ENCODE measurements at places on chromosomes 13 and 19. TPM values are rescaled to one million over a fixed set of nuclear protein-coding genes. Genes with fewer than 3 reads are reported as not detected.
A peak's percentile ranks its signal among the peaks of the same experiment; 100 is the strongest.

The RAB3A gene
- total RNA-seq, result 2.7 TPM

The RFPL4A gene
- not detected for total RNA-seq

The PSG11 gene
- total RNA-seq, result not detected

The ACER1 gene
- total RNA-seq, result not detected

The PRODH2 gene
- total RNA-seq, result not detected

The GTF2F1 gene
- 49.4 TPM for total RNA-seq

The NUDT15 gene
- 11.6 TPM for total RNA-seq

The FCAR gene
- 6.7 TPM for total RNA-seq

The PDE4A gene
- total RNA-seq, result 35.9 TPM

- H3K27me3 ChIP-seq, result no peaks in the 10 kb centered on the region
- no peak overlapping the region for H3K27ac ChIP-seq
- DNase-seq, result no peak
- no peaks in the 10 kb centered on the region for H3K36me3 ChIP-seq
Observed at GRCh38 chr13:91567485-91568207, 169.2 kb downstream of the GPC5 start.

- peaks cover 3% of the 10 kb centered on the region for H3K36me3 ChIP-seq
- peaks cover 22% of the 10 kb centered on the region for H3K4me1 ChIP-seq
- peaks cover 68% of the 10 kb centered on the region for H3K27me3 ChIP-seq
- no peak overlapping the region for H3K27ac ChIP-seq
- H3K4me3 ChIP-seq, result no peak overlapping the region
- peak; percentile 69 for DNase-seq
Observed at GRCh38 chr19:588093-588740, 1.5 kb upstream of the HCN2 start.

DNA sequence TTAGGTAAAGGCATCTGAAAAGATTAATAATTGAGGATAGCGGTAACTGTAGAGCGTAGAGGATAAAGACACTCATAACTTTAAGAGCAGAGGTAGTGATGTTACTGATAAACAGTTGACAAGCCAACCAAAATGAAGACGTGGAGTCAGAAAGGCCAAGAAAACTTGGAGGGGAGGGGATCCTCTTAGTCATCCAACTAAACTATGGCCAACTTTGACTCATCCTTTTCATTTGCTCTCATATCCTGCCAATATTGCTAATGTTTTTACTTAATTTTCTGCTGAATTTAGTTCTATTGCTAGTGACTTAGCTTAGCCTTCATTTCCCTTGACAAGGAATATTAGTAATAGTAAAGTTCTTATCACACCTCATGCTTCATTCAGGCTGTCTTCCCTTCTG lies 13.4 kb downstream of the ITGBL1 start:
- no peaks in the 10 kb centered on the region for H3K4me1 ChIP-seq
- no peaks in the 10 kb centered on the region for H3K27me3 ChIP-seq
- no peaks in the 10 kb centered on the region for H3K36me3 ChIP-seq
- DNase-seq, result no peak
- H3K27ac ChIP-seq, result no peak overlapping the region
- no peak overlapping the region for H3K4me3 ChIP-seq

DNA sequence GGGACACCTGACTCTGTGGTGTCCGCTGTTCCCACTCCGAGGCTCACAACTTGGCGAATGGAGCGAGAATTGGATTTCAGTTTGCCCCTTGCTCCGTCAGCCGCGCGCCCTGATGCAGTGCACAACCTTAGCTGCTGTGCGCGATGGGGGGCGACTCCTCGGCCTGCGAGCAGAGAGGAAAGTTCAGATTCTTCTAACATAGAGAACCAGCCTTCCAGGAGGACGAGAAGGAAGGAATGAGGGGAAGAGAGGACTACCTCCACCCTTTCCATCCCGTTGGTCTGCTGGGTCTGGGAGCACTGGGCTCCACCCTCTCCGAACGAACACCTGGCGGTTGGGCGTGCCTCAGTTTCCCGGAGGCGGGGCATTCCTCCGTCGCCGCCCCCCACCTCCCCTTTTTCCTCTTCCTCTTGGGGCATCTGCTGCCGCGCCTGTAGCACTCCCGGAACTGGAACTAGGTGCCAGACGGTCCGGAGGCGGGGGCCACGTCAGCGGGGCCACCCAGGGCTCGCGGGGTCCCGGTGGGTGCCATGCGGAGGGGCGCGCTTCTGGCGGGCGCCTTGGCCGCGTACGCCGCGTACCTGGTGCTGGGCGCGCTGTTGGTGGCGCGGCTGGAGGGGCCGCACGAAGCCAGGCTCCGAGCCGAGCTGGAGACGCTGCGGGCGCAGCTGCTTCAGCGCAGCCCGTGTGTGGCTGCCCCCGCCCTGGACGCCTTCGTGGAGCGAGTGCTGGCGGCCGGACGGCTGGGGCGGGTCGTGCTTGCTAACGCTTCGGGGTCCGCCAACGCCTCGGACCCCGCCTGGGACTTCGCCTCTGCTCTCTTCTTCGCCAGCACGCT lies at the start of gene KCNK6:
Gene KCNK6 (plus strand): TSS at position 425 of the 838 bp plus-strand sequence. CDS start 106 bp downstream, at position 531.
- peaks cover 5% of the 10 kb centered on the region for H3K36me3 ChIP-seq
- peak within 1 kb of the TSS; percentile 75 for H3K4me3 ChIP-seq
- peak; percentile 73 for DNase-seq
- H3K27me3 ChIP-seq, result no peaks in the 10 kb centered on the region

- peak overlapping the region; percentile 57 for H3K4me3 ChIP-seq
- no peak for DNase-seq
- H3K27me3 ChIP-seq, result peaks cover 27% of the 10 kb centered on the region
- no peaks in the 10 kb centered on the region for H3K36me3 ChIP-seq
- peaks cover 12% of the 10 kb centered on the region for H3K4me1 ChIP-seq
- peak overlapping the region; percentile 79 for H3K27ac ChIP-seq
Observed at GRCh38 chr13:20128459-20128931, 32.4 kb downstream of the GJA3 start.

DNA sequence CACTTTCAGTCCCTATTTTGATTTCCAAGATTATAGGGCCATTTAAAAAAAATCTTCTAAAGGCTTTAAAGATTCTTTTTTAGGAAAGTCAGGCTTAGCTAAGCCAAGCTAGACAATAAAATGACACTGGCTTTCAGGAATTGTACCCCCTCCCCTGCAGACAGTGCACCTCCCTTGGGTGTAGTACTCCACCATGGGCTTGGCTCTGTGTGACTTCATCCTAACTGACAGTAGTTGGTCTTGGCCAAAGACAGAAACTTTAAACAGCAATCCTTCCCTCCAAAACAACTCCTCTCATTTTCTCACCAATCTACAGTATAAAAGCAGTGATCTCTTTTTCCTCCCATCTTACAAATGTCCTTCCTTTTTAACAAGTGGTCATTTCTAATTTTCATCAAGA lies 283.0 kb downstream of the DNAJC15 start:
- no peaks in the 10 kb centered on the region for H3K27me3 ChIP-seq
- H3K27ac ChIP-seq, result no peak overlapping the region
- H3K36me3 ChIP-seq, result no peaks in the 10 kb centered on the region

DNA sequence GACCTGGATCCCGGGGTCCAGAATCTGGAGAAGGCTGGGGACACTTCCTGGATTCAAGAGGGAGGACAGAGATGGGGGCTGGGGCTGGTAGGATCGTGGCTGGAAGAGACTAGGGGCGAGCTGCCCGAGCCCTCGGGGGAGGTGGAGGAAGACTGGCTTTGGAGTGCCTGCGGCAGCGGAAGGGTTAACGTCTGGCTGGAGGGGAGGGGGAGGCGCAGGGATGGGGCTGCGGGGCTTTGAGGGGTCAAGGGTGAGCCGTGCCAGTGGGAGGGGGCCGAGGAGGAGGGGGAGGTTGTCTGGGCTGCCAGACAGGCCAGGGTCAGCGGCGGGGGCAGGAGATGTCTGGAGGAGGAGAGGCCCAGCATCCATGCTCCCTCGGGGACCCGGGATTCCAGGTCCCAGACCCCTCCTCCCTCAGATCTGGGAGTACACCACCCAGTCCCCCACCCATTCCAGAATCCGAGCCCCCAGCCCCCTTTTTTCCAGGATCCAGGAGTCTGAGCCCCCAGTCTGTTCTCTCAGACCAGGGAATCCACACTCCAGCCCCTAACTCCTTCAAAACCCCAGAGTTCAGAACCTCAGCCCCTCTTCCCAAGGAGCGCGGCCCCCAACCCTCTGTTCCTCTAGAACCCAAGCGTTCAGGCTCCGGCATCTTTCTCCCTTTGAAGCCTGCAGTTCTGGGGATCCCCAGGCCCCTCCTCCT lies 3.2 kb upstream of the SPACA6 start:
- H3K27ac ChIP-seq, result peak overlapping the region; percentile 84
- H3K4me3 ChIP-seq, result peak overlapping the region; percentile 87
- H3K36me3 ChIP-seq, result peaks cover 22% of the 10 kb centered on the region
- peak; percentile 55 for DNase-seq
- H3K4me1 ChIP-seq, result peaks cover 37% of the 10 kb centered on the region

- no peak for DNase-seq
- no peaks in the 10 kb centered on the region for H3K36me3 ChIP-seq
- H3K4me1 ChIP-seq, result peaks cover 6% of the 10 kb centered on the region
- no peak overlapping the region for H3K4me3 ChIP-seq
- no peak overlapping the region for H3K27ac ChIP-seq
Observed at GRCh38 chr19:3302755-3303154, 63.6 kb upstream of the NFIC start.

GRCh38 chr13:57352114-57352513 lies 185.1 kb downstream of the PRR20E start:
- no peaks in the 10 kb centered on the region for H3K36me3 ChIP-seq
- no peak for DNase-seq
- H3K4me1 ChIP-seq, result no peaks in the 10 kb centered on the region
- H3K27ac ChIP-seq, result no peak overlapping the region
- no peak overlapping the region for H3K4me3 ChIP-seq

GRCh38 chr19:751501-752341 lies 809 bp downstream of the MISP start:
- H3K36me3 ChIP-seq, result no peaks in the 10 kb centered on the region
- peak overlapping the region; percentile 38 for H3K4me3 ChIP-seq
- no peak for DNase-seq
- H3K27ac ChIP-seq, result peak overlapping the region; percentile 80
- no peaks in the 10 kb centered on the region for H3K27me3 ChIP-seq

- H3K36me3 ChIP-seq, result no peaks in the 10 kb centered on the region
- no peak overlapping the region for H3K4me3 ChIP-seq
- DNase-seq, result no peak
- no peak overlapping the region for H3K27ac ChIP-seq
- H3K4me1 ChIP-seq, result no peaks in the 10 kb centered on the region
Observed at GRCh38 chr13:43835701-43836100, 43.8 kb downstream of the CCDC122 start.

- H3K27ac ChIP-seq, result no peak overlapping the region
- no peak overlapping the region for H3K4me3 ChIP-seq
- no peaks in the 10 kb centered on the region for H3K4me1 ChIP-seq
- no peak for DNase-seq
- no peaks in the 10 kb centered on the region for H3K27me3 ChIP-seq
Observed at GRCh38 chr13:83709426-83710132, 172.7 kb downstream of the SLITRK1 start.

- no peaks in the 10 kb centered on the region for H3K4me1 ChIP-seq
- no peak overlapping the region for H3K27ac ChIP-seq
- H3K4me3 ChIP-seq, result no peak overlapping the region
Observed at GRCh38 chr13:77196052-77196618, 130.8 kb downstream of the MYCBP2 start.

DNA sequence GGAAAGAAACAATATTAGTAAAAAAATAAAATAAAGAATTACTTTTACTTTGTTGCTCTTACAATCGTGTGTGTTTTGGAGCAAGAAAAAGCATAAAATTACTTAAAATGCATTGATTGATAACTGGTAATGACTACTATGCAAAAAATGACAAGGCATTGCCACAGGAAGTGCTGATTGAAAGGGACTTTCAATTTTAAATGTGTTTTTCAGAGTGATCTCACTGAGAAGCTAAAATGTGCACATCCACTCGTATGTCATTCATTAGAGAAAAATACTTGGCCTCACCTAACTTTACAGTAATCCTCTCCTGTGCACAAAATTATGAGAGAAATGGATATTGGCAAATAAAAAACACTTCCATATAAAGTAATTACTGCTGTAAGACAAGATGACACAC lies 934.9 kb downstream of the SLITRK6 start:
- no peak overlapping the region for H3K27ac ChIP-seq
- no peak for DNase-seq
- H3K4me1 ChIP-seq, result no peaks in the 10 kb centered on the region
- H3K36me3 ChIP-seq, result no peaks in the 10 kb centered on the region

DNA sequence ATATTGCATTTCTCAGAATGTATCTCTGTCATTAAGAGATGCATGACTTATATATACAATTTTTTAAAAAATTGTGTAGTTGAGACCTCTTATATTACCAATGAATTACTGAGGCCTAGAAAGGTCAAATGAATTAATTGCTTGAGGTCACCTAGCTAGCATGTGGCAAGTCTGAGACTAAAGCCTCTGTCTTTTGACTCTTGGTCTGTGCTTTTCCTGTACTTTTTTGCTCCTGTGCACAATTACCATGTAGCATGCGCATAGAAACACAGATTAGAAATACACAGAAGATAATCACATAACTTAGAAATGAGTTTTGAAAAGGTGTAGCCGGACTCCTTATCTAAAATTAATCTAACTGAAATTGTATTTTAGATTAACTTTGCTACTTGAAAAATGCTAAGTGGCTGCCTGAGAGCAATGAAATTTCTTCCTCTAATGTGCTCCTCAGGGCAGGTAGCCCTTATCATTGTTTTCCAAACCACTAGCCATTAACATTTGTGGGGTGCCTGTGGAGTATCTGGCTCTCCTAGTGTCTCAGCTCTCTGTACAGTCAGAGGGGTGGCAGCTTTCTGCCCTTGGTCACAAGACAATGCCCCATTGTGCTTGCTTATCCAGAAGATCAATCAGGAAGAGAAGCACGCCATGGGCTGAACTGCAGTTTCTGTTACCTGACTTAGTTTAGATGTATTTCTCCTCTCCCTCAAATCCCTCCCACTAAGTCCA lies 119.6 kb downstream of the RFC3 start:
- H3K27ac ChIP-seq, result no peak overlapping the region
- H3K4me1 ChIP-seq, result no peaks in the 10 kb centered on the region
- no peaks in the 10 kb centered on the region for H3K36me3 ChIP-seq
- no peaks in the 10 kb centered on the region for H3K27me3 ChIP-seq

DNA sequence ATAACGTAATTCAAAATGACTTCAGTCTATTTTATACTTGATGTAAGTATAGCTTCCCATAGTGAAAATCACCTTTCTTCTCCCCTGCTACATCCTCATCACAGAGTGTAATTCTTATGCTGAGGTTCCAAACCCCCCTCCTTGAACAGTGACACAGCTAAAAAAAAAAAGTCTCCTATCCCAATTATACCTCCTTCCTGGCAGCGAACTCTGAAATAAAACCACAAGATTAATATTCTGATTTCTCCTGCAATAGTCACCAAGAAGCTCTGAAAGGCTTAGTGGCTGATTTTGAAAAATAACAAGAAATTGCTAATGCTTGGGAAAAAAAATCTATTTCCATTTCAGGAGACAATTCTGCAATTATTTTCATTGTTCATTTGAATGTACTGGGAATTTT lies 36.3 kb downstream of the EFNB2 start:
- no peak for DNase-seq
- no peaks in the 10 kb centered on the region for H3K27me3 ChIP-seq
